CD4-positive, alpha-beta memory T cell (primary cell): ENCODE measurements at places on chromosomes 16 and 17.

- DNase-seq: no peak
These were observed 18.3 kb downstream of the TMEM100 start for GRCh38 chr17:55704401-55704800.

DNA sequence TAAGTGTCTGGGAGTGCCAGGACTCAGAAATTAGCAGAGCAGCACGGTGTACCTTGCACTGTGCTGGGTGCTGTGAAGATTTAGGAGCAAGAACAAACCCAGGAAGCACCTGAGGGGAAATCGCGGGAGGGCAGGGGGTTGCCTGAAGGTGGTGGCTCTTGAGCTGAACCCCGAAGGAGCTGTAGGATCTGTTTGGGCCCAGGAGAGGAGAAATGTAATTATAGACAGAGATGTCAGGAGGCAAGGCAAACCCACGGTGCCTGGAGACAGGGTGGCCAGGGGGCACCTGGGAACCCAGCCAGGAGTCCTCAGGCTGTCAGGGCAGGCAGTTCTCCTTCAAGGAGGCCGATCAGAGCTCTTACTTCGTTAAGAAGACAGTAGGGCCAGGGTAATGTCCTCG lies 109.1 kb downstream of the C16orf78 start:
- DNase-seq: no peak

GRCh38 chr16:80804056-80804525 lies 307 bp downstream of the CDYL2 start:
- peak; percentile 57 for DNase-seq

DNA sequence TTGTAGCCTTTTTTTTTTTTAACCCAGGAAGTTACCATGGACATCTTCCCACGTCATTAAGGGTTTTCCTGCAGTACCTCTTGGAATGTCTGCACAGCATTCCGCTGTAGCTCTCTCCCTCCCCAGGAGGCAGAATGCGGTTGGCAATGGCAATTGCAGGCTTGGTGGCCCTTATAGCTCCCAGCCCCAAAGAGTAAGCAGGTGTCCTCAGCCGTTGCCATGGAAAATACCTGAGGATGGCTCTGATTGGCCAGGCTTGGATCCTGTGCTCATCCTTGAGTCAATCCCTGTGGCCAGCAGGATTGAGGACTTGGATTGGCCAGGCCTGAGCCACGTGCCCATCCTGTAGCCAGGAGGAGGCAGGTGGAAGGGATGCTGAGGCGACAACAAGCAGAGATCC lies 15.5 kb upstream of the TIMP2 start:
- no peak for DNase-seq

GRCh38 chr17:34386343-34386696 lies 23.3 kb upstream of the CCL1 start:
- DNase-seq: no peak

DNA sequence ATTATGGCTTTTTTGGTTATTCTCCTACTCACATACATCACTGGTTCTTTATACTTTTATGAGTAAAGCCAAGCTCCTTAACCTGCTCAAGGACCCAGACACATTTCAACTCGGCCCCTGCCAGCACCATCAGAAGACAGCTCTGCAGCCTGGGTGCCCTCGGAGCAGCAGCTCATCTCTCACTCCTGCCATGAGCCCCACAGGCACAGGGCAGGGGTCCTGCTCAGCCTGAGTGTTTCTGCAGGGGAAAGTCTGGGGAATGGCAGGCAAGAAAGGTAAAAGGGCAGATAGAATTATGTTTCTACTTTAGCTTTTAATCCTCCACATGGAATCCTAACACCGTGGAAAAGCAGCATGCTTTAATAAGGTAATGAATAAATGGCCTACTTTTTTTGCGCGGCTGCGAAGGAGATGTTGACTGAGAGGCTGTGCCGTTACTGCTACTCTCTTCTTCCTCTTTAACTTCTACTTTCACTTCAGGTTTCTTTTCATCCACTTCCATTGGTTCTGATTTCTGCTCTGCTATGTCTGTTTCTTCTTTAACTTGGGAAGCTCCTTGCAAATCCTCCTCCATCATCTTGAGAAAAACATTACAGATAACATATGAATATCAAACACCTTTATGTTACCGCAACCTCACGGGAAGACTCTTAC lies 50.1 kb upstream of the TRAP1 start:
- no peak for DNase-seq

DNA sequence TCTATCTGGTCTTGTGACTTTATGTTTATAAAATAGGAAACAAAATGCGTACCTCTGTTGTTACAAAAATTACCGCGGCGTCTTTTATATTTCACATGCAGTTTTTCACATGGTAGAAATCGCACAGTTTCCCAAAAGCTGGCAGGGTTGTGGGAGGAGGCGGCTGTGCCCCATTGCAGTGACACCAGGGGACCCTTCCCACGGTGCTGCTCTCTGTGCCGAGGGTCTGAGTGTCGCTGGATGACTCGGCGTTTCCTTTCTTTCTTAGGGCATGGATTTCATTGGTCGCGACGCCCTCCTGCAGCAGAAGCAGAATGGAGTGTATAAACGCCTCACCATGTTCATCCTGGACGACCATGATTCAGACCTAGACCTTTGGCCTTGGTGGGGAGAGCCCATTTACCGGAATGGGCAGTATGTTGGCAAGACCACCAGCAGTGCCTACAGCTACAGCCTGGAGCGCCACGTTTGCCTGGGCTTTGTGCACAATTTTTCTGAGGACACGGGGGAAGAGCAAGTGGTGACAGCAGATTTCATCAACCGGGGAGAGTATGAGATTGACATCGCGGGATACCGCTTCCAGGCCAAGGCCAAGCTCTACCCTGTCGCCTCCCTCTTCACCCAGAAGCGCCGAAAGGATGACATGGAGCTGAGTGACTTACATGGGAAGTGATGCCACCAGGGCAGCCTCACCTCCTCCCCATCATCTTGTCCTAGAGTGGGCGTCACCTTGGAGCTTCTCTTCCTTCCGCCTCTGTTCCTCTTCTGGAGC lies 17.2 kb upstream of the CLEC18C start:
- no peak for DNase-seq

- no peak for DNase-seq
These were observed 41.3 kb downstream of the ABCA10 start for GRCh38 chr17:69187294-69187693.

DNA sequence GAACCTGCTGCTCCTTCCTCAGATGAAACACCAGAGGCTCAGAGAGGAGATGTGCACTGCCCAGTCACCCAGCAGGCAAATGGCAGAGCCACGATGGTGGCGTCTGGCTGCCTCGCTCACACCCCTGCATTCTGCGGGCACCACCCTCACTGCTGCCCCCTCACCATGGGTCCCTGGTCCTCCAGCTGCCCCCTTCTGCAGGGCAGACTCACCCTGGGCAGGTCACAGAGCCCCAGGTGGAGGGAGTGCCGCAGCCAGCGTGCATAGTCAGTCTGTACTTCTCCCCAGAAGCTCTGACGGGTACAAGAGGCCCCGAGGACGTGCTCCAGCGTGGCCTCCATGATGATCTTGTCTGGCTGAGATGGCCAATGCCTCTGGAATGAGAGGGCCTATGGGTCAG lies 52.9 kb downstream of the RMI2 start:
- no peak for DNase-seq

- DNase-seq: no peak
These were observed 241.3 kb upstream of the ZFHX3 start for GRCh38 chr16:73289232-73289631.

DNA sequence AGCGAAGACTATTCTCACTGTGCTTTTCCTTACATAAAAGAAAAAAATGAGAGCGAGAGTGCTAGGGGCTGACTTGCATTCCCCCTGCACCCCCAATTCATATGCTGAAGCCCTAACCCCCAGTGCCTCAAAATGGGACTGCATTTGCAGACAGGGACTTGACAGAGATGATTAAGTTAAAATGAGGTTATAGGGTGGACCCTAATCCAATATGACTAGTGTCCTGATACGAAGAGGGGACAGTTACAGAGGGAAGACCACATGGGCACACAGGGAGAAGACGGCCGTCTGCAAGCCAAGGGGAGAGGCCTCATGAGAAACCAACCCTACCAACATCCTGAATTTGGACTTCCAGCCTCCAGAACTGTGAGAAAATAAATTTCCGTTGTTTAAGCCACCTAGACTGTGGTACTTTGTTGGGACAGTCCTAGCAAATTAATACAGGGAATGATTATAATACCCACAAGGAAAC lies 1.6 kb upstream of the TMEM220 start:
- DNase-seq: no peak

- DNase-seq: no peak
These were observed 1.5 kb downstream of the HOXB5 start for GRCh38 chr17:48592057-48592514.

GRCh38 chr17:45149669-45150664 lies 1.7 kb downstream of the HEXIM1 start:
- no peak for DNase-seq

- DNase-seq: no peak
These were observed 13.7 kb downstream of the GUCY2D start for GRCh38 chr17:8015957-8016631.

DNA sequence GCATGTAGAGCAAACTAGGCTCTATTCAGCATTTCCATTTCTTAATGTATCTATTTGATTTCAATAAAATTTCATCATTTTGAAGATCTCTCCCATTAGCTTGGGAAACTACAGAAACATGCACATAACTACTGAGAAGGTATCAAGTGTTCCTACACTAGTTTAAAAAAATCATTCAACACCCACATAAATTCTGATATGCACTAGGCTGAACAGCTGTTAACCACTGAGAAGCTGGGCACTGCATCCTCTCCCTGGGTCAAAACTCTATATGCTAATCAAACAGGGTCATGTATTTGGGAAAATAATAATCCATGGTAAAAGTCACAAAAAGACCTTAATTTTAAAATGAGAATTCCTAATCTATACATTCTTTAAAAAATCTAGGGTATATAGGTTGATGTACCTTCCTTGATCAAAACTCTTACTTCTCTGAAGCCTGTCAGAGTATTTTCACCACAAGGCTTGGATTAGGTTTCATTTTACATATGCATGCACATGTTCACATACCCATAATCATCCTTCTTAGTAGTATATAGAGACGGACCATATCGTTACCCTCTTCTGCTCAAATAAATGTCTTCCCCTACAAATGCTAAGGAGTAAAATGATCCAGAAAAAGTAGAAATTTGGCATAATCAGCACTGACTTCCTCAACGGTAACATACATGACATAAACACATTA lies 57.2 kb downstream of the KANSL1 start:
- DNase-seq: no peak

DNA sequence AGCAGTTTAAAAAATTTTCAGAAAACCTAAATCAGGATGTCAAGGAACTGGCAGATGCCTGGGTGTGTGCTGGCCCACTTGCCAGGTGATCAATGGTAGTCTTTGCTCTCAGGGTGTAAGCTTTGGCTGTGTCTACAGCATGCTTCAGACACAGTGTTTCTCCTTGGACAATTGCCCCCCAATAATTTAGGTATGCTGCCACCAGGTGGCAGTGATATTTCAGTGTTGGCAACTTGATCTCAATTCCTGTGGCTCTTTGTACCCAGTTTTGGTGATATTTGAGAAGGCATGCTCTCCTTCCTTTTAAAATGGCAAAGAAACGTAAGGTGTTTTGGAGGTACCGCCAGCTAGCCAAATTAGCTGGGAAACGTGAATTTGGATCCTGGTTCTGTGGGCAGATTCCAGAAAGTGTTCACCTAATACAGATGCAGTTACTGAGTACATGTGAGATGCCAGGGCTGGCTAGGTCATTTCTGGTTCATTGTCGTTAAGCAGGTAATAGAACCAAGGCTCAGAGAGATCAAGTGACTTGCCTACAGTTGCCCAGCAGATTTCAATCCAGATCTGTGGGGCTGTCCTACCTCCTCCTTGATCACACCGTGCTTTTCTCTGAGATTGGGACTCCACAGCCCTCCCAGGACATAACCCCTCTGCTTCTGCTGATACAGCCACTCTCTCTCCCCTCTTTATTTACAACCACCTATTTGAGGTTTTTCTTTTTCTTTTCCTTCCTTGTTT lies 155.6 kb upstream of the PLCG2 start:
- peak; percentile 58 for DNase-seq

DNA sequence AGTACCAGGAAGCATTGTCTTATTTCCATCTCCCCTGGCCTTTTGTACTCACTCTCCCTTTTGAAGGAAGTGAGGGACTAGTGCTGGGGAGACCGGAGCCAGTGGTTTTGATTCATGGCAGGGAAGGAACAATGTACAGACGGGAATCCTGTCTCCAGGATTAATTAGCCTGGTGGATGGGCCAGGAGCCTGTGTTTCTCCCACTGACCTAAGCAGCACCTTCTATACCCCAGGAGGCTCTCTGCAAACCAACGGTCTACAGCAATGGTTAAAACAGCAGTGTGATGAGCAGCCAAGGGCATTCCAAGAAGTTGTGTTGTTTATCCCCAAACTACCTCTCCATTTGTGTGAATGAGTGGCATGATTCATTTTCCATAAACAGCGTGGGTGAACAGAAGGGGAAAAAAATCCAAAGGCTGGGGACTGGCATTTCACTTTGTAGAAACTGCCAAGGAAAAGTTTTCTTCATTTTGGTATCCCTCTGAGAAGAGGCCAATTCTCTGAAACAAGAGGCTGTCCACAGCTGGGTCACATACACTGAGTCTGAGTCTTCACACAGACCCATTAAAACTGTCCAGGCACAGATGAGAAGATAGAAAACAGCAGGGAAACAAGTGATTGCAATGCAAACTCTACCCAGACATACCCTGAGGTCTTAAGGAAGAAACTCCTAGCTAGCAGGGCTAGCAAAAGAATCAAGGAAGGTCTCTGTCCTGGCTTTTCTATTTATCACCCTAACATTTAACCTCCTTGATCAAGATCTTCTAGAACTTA lies 18.1 kb downstream of the ANKFN1 start:
- DNase-seq: no peak

DNA sequence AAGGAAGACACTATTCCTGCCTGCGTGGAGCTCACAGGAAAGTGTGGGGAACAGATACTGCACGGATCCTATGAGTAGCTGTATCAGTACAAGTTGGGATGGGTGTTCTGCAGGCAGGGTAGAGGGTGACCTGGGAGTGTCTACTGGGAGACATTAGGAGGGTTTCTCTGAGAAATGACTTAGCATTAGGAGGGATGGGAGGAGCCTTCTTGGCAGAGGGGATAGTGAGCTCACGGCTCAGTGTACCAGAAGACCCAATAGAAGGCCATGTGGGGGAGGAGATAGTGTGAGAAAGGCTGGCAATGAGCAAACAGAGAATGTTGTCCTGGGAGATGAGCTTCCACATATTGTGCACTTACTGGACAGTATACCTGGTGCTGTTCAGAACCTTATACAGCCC lies 109.1 kb downstream of the MSI2 start:
- DNase-seq: no peak
